ENCODE measurements at places on chromosomes 2 and 18. TPM values are rescaled to one million over a fixed set of nuclear protein-coding genes. Genes with fewer than 3 reads are reported as not detected.
A peak's percentile ranks its signal among the peaks of the same experiment; 100 is the strongest.

DNA sequence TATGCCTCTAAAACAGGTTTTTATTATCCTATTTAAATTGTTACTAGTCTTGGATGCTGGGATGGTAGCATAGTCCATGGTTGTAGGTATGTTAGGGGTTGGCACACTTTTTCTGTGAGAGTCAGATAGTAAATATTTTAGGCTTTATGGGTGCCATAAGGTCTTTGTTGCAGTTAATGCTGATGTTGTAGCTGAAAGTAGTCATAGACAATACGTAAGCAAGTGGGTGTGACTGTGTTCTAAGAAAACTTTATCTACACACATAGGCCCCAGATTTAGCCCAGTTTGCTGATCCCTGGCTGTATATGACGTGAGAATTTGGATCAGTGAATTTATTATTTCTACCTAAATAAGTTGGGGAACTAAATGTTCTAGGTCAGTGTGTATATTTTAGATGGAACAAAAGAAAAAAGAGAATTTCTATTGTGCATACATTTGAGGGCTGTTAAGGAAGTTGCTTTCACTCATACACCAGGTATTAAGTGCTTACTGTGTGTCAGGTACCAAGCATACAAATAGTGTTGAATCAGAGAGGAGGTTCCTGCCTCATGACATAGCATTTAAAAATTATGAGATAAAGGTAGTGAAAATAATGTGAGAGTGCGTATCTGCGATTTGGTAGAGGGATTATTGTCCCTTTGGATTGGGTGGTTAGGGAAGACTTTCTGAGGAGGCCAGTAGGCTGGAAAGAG lies 39.4 kb downstream of the AGFG1 start:
- no peak overlapping the region for H3K4me3 ChIP-seq
- no peak for DNase-seq
- peak overlapping the region; percentile 55 for H3K27ac ChIP-seq
- peaks cover 16% of the 10 kb centered on the region for H3K36me3 ChIP-seq

DNA sequence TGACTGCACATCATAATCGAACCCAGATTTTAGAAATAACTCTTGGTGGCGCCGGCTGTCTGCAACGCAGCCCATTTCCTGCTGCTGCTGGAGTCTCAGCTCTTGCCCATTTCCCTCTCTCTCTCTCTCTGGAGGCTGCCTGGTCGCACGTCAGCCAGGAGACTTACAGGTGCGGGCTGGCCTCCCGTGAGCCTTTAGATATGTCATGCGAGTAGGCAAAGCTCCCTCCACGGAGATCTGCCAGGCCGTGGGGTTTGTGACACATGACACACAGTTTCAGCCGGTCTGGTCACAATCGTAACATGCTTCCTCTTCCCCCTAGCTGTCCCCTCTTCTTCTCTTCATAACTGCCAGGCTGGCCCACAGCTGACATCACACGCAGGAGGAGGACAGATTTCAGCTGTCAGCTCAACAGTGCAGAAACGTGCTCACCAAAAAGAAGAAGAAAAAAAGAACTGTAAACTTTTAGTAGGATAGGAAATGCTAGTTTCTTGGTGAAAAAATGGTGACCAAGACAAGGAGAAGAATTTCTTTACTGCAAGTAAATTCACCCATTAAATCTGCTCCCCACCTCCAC lies 489.3 kb downstream of the ZNF516 start:
- H3K27ac ChIP-seq = peak overlapping the region; percentile 63
- no peaks in the 10 kb centered on the region for H3K36me3 ChIP-seq
- no peaks in the 10 kb centered on the region for H3K4me1 ChIP-seq
- DNase-seq = no peak
- H3K4me3 ChIP-seq = no peak overlapping the region
- no peaks in the 10 kb centered on the region for H3K27me3 ChIP-seq

CARF gene
- 6.8 TPM for total RNA-seq

DNA sequence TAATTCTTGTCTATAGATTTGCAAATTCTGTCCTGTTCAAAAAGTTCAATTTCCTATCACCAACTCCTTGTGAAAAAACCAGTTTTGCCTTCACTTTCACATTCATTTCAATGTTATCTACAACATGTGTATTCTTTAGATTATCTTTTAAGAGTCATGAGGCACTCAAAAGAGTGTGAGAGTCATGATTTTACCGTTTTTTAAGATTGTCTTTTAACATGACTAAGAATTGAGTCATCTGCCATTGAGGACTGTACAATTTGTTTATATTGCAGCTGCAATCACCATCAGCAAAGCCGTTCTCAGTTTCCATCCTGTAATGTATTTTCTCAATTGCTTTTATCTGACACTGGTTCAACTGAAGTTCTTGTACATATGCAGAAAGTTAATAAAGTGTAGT lies 275.8 kb downstream of the LNPK start:
- no peaks in the 10 kb centered on the region for H3K27me3 ChIP-seq
- no peaks in the 10 kb centered on the region for H3K36me3 ChIP-seq
- peak; percentile 42 for DNase-seq
- H3K27ac ChIP-seq = no peak overlapping the region
- H3K4me1 ChIP-seq = peaks cover 12% of the 10 kb centered on the region

GRCh38 chr18:28175930-28176697 lies 816 bp downstream of the CDH2 start:
- H3K4me1 ChIP-seq = peaks cover 6% of the 10 kb centered on the region
- H3K27ac ChIP-seq = peak overlapping the region; percentile 10
- DNase-seq = peak; percentile 38

- no peak for DNase-seq
- H3K4me3 ChIP-seq = no peak overlapping the region
- H3K36me3 ChIP-seq = peaks cover 38% of the 10 kb centered on the region
These were observed 21.6 kb upstream of the FLACC1 start for GRCh38 chr2:201378496-201379397.

GRCh38 chr2:162537651-162538050 lies 193.7 kb downstream of the GCA start:
- H3K4me3 ChIP-seq = no peak overlapping the region
- no peak overlapping the region for H3K27ac ChIP-seq
- no peaks in the 10 kb centered on the region for H3K36me3 ChIP-seq
- DNase-seq = no peak
- H3K27me3 ChIP-seq = peaks cover 85% of the 10 kb centered on the region

- no peak overlapping the region for H3K27ac ChIP-seq
- no peaks in the 10 kb centered on the region for H3K27me3 ChIP-seq
- H3K36me3 ChIP-seq = no peaks in the 10 kb centered on the region
- no peaks in the 10 kb centered on the region for H3K4me1 ChIP-seq
- no peak for DNase-seq
- H3K4me3 ChIP-seq = no peak overlapping the region
These were observed 26.5 kb upstream of the PXDN start for GRCh38 chr2:1770566-1771380.

PTPRN gene
- total RNA-seq = not detected

All from MCF 10A (cell line).